ENCODE measurements at places on chromosomes 1 and 21.

DNA sequence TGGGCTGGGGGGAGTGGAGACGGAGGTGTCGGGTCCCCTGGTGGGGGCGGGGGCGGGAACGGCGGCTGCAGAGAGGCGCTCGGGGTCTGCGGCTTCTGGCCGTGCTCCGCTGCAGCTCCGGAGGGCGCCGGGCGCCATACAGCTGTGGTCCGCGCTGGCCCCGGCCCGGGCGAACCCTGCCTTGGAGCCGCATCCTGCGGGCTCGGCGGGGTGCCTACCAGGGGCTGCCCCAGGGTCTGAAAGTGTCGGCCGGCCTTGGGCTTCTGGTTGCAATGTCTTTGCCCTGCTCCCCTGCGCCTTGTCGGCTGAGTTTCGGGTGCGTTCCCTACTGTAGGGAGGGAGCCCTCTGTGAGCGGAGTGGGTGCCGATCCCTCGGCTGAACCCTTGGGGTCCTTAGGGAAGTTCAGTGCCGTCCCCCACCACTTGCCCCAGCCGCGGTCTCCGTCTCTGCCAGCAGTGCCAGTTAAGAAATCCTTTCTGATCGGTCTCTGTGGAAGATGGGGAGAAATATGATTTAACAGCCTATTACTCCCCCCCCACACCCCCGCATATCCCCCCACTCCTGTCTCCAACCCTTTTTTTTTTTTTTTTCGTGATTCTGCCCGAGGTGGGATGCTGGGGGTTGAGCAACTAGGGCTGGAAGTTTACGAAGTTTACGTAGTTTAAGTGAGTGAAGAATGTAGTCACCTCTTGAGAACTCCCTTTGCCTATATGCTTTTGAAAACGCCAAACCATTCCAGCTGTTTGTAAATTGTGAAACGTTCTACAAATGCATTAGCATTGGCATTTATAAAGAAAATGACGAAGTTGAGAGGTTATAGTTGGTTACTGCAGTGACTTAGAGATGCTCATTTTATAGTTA lies 588 bp downstream of the NEXN start:
- peak; percentile 14 for DNase-seq

DNA sequence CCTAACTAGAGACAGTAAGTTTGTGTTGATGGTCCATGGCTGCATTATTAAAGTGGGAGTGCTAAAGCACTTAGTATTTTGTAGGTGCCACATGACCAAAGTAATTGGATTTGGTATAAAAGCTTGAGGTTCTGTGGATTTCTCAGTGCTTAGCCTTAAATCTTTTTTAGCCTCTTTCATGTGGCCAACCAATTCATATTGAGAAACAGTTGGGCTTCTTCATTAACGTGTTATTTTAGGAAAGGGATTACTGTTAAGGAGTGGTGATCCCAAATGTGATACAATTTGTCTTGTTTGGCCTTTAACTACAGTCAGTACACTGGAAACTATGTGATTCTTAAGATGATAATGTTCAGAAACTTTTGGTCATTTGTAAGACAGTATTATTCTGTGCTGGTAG lies 25.5 kb downstream of the MAN1A2 start:
- no peak for DNase-seq

GRCh38 chr1:210728437-210729149 lies 399.9 kb downstream of the HHAT start:
- no peak for DNase-seq

- DNase-seq: no peak
Measured at GRCh38 chr1:64765826-64766225, 21.0 kb downstream of the RAVER2 start.

- DNase-seq: no peak
Measured at GRCh38 chr1:229864686-229865230, 202.3 kb upstream of the GALNT2 start.

DNA sequence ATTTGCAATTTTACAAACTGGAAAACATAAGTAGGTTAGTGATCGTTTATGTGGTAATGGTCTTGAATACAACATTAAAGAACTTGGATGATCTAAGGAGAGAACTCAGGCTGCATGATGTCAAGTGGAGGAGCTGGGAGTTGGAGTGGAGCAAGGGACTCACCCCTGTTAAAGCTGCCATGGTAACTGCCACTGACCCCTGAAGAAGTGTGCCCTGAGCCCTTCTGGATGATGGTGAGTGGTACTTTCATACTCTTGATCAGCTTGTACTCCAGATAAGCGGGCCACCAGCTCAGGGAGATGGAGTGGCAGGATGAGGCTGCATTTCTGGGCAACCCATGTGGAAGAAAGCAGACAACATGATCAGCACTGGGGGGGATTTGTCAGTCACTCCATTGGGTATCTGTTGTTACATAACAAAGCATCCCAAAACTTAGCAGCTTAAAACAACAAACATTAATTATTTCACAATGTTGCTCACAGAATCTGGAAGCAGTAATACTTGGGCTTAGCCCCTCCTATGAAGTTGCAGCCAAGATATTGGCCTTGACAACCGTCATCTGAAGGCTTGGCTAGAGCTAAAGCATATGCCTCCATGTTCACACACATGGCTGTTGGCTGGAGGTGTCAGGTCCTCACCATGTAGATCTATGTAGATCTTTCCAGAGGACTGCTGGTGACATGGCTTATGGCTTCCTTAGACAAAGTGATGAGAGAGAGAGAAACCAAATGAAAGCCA lies 213.8 kb downstream of the DUSP10 start:
- no peak for DNase-seq

DNA sequence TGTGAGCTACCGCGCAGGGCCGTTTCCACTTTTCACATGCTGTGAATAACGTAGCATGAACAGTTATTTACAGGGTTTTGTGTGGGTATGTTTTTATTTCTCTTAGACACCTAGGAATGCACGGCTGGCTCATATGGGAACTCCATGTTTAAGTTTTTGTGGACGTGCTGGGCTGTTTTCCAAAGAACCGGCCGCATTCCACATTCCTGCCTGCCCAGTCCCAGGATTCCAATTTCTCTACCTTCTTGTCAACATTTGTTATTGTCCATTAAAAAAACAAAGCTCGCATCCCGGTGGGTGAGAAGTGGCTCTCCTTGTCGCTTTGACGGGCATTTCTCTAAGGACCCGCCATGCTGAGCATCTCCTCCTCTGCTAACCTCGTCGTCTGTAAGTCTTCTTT lies 47.1 kb upstream of the LRRC3 start:
- no peak for DNase-seq

GRCh38 chr21:44764319-44765230 lies 37.0 kb downstream of the UBE2G2 start:
- no peak for DNase-seq

- no peak for DNase-seq
Measured at GRCh38 chr21:34887105-34887442, 162.0 kb downstream of the RUNX1 start.

DNA sequence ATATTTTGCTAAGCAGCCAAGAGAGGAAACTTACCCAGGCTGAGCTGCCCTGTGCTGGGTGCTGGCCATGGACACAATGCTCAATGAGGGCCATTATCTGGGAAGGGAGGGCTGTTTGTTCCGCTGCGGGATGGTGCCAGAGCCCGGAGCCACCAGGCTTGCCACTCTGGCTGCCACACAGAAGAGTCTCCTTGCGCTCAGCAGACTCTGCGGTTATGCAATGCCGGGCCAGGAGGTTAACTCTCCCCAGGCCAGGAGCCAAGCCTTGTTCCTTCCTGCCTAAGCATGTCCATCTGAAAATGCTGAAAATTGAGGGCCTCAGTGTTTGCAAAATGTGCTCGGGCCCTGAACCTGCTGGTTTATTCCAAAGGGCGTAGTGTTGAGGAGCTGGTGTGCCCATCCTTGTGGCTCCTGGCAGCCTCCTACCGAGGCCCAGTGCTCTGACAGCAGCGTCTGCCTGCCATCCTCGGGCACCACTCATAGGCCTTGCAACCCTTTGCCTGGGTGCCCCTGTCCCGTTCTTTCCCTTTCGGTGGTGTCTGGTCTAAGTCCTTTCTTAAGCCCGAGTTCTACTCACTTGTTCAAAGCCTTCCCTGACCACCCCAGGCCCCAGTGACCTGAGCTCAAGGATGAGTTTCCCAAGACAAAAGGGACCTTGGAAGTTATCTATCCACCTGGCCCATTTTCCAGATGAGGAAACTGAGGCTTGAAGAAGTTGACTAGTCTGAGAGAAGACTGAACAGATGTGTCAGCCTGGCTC lies 133.8 kb upstream of the EDN2 start:
- no peak for DNase-seq

DNA sequence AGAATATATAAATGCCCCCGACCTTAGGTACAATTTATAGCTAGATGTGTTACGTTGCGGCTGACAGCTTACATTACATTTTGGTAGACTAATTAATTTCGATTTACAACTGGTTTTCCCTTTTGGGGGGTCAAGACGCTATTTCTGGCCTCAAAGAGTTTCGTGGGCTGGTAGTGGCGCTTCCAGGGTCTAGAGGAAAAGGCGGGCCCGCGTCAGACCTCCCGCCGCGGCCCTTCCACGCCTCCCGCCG lies 391 bp downstream of the IFT25 start:
- DNase-seq: no peak

- no peak for DNase-seq
Measured at GRCh38 chr21:31887391-31887841, 14.6 kb downstream of the HUNK start.

- DNase-seq: no peak
Measured at GRCh38 chr1:215423288-215423687, 143.8 kb upstream of the KCTD3 start.

- no peak for DNase-seq
Measured at GRCh38 chr1:229130028-229130668, 140.8 kb upstream of the RAB4A start.

DNA sequence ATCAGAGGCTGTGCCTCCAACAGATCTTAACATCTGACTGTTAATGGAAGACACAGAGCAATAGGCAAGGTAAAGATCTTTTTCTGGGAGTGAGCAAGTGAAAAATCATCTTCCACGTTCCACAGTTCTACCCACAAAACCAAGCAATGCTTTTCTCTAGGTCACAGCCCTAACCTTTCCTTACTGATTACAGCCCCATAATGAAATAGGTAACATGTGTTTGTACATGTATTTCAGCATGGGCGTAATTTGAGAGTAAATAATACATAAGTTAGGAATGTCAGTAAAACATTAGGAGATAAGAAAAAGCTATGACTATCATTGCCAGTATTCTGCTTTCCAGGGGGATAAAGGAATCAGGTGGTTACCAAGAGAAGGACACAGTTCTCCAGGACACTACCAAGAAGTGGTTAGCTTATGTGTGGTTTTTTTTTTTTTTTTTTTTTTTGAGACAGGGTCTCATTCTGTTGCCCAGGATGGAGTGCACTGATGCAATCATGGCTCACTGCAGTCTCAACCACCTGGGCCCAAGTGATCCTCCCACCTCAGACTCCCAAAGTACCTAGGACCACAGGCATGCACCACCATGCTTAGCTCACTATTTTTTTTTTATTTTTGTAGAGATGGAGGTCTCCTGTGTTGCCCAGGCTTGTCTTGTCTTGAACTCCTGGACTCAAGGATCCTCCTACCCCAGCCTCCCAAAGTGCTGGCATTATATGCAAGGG lies 72.0 kb downstream of the DAP3 start:
- DNase-seq: no peak

GRCh38 chr21:41322496-41323382 lies 6.1 kb downstream of the FAM3B start:
- DNase-seq: no peak

DNA sequence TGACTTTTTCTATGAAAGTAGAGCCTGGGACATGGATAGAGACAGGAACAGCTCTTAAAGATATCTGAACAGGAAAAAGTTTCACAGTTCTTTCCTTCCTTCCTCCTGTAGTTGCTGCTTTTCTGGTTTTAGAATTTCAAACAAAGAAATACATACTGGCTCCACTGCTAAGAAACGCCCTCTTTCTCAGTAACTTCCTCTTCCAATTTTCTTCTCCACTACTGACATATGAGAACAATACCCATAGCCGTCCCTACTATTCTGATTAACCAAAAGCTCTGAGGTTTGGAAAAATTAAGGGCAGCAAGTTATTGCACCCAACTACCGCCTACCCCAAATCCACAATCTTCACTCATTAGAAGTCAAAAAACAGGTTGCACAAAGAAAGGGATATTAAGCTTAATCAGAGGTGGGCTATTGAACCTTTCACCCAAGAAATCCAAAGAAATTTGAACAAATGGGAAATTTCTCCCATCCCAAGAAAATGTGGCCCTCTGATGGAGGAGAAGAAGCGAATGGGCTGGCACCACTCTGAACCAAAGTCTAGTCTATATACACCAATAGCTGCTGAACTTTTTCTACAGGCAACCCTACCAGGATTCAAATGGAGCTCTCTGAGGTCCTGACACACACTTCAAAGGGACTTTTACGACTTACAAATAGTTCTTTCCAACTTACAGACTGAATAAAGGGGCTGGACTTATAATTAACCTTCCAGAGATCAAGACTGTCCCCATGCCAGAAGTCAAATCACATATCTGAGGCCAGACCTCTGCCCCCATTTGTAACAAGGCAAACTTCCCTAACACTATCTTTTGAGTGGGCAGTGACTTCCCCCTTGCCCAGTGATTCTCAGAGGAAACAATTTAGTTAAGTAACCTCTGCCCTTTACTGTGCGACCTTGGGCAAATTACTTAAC lies 1.7 kb downstream of the WASF2 start:
- peak; percentile 40 for DNase-seq

- no peak for DNase-seq
Measured at GRCh38 chr1:201212056-201212455, 21.4 kb downstream of the IGFN1 start.

GRCh38 chr1:10633416-10633815 lies 158.7 kb downstream of the PEX14 start:
- no peak for DNase-seq

- no peak for DNase-seq
Measured at GRCh38 chr21:33942426-33942825, 26.8 kb upstream of the ATP5PO start.

DNA sequence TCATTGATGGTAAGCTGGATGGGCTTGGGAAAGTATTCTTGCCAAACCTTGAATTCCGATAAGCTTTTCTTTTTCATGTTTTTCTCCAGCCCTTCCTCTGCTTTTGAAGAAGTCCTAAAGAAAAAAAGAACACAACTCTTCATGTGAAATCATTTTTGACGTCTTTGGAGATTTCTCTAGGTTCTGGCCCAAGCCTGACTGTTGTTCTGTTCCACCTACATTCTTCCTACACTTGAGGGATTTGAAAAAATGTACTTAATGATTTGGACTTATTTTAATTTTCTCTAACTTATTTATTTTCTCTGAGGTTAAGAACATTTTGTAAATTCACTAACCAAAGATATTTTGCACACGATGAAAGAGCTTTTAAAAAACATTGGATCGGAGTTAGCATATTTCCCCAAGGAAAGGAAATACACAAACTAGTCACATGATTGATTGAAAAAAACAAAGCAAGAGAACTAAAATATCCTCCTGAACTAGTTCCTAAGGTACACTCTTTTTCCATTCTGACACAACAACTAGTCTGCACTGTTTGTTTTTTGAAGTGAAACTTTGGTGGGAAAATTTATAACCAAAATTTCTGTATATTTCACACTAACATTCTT lies 82.3 kb downstream of the LTN1 start:
- no peak for DNase-seq

- DNase-seq: peak; percentile 25
Measured at GRCh38 chr1:40783001-40783905, at the start of gene KCNQ4. Gene KCNQ4, plus strand, starts transcription at chr1:40783787. Its CDS starts 307 bp downstream, at chr1:40784094.
